ENCODE measurements at places on chromosomes 12 and 14.

GRCh38 chr12:121770388-121770787, 23.1 kb downstream of the RHOF start:
- no peak for DNase-seq

GRCh38 chr12:59834659-59835474, 239.0 kb downstream of the SLC16A7 start:
- DNase-seq = no peak

DNA sequence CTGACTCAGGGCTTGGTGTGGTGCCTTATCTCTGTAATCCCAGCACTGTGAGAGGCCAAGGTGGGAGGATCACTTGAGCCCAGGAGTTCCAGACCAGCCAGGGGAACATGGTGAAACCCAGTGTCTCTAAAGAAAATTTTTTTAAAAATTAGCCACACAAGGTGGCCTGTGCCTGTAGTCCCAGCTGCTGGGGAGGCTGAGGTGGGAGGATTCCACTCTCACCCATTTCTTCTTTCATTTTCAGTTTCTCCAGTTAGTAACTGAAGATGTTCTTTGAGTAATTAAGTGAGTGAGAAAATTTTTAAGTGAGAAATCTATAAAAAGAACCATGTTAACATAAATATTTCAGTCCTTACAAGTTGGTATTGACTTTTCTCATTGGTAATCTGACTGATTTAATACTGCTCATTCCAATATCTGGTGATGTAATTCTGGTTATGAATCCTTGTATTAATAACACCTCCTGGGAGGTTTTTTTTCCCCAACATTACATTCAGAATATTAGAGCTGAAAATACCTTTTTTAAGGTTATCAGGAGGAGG, 6.1 kb downstream of the METTL3 start:
- DNase-seq = no peak

DNA sequence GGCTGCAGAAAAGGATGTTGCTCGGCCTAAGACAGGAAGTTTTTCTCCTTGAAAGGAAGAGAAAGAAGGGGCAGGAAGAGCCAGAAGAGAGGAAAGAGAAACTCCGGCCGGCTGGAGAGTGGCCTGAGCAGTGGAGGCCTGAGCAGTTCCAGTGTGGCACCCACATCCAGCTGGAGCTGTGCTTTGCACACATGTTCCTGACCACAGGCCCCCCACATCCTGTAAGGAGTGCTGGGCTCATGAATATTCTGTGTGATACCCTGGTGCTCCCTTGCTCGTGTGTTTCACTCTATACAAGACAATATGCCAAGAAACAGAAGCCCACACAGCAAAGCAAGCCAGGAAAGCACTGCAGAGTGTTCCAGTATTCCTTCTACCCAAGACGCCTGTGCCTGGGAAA, 27.1 kb downstream of the POLE start:
- no peak for DNase-seq

DNA sequence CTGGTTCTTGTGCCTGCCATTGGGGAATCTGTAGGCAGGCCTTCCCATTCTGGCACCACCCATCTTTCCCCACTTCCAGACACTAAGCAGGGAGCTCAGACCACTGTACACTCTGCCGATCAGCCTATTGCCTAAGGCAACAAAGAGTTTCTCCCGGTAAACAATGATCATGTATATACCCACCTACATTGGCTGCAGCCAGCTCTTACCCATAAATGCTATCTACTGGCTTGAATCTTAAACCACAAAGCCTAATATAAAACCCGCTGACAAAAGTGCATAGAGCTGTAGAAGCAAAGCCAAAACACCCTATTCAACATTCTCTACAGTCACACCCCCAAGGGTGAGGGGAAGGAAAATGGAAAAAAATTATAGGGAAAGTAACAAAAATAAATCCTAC, 20.8 kb upstream of the GLIPR1 start:
- DNase-seq = no peak

DNA sequence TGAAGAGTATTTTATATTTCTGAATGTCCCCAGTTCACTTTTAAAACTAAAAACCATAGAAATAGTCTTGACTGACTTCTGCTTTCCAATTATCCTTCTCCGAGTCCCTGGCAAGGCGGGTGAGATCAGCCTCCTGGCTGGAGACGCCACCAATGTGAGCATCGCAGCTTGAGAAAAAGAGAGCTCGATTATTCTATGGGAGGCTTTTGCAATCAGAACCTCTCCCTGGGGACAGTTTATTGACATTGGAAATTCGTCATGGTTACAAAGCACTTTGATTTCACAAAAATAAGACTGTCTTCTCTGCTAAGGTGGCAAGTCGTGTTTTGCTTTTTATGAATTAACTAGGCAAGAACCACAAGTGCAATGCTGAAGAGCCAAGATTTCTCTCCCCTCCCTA, 23.6 kb upstream of the GPHB5 start:
- DNase-seq = no peak

DNA sequence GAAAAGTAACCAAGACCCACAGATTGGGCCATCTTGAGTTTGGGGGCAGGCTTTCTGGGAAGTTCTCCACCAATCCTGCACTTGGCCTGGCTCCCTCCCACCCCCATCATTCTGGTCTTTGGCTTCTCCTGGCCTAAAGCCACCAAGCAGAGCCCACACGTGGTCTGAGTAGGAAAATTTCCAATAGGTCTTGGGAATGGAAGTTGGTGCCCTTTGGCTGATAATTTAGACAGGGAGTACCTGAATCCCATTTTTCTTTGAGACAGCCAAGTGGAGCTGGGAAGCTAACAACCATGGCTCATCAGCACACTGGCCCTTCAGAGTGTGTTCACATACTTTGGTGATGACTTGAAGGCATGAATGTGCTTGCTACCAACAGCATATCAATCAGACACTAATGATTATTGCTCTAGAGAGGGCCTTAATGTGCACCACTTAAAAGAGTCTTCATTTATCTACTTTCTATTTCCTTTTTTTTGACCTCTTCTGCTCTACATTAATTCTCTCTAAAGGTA, 156.0 kb downstream of the EGLN3 start:
- DNase-seq = no peak

DNA sequence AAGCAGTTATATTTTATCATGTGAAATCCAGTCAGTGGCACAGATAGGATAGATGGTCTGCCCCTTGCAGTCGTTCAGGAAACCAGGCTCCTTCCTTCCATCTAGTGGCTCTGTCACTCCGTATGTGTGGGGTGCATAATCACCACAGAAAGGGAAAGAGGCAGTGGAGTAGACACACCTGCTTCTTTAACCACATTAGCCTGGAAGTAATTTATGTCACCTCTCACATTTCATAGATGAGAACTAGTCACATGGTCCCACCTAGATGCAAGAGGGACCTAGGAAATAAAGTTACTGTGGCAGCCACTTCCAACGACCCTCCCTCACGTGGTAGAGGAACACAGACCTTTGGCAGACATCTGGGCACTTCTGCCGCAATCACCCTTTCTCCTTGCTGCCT, 14.2 kb upstream of the RNU6-8 start:
- DNase-seq = peak; percentile 20

- peak; percentile 6 for DNase-seq
Measured at GRCh38 chr12:124868252-124869058, 4.8 kb upstream of the SCARB1 start.

- no peak for DNase-seq
Measured at GRCh38 chr12:22796941-22797630, 172.1 kb downstream of the ETNK1 start.

DNA sequence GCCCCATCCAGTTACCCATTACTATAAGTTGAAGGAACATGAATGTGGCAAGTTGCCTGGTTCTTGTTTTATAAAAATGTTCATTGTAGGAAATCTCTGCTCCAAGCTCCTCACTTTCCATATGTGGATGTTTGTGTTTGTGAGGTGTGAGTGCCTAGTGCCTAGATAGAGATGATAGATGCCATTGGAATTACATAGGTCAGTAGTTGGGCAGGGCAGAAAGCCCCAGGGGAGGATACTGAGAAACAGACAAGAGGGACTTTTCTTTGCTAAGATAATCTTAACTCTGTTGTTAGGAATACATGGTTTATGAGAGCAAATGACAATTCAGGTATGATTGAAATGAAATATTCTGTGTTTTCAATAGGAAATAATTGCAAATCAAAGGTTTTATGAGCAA, 226.3 kb upstream of the GRIP1 start:
- DNase-seq = no peak

DNA sequence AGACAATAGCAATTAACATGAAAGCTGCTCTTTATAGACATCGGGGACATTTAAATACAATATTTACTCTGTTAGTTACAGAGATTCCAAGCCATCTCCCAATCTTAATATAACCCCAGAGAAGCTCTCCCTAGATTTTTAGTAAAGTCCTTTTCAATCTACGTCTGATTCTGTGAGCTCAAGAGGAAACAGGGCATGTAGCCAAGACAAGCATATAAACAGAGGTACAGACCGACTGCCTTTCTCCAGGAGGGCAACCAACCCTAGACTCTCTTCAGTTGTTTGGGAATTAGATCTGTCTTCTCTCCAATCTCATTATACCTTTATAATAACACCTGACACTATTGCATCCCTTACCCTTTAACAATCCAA, 57.4 kb downstream of the TMTC1 start:
- no peak for DNase-seq

DNA sequence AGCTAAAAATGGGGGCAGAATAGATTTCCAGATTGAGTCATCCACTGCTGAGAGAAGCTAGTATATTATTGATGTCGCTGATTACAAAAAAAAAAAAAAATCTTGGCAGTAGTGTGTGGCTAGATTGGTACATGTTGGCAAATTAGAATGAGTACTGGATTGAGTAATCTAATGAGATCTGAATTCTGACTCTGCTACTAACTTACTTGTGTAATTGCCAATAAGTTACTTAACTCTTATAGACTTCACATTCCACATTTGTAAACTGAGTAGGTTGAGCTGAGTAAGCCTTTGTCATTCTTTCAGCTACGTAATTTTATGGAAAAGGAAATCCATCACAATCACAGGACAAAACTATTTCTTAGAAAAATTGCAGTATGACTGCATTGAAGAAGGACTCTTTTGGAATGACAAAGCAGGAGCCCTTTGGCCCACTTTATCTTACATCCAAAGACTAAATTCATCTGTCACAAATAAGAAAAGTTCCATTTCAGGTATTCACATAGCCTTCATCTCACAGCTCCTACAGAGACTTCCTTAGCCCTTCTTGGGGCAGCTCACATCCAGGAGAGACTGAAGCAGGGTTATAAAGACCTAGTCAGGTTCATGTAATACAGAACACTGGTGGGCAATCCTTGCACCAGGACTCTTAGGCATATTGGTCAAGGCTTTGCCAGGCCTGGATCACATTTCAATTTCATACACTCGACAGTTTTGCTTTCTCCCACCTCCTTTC, 197.3 kb upstream of the CPNE8 start:
- DNase-seq = no peak

- DNase-seq = no peak
Measured at GRCh38 chr14:105328678-105329390, 14.3 kb downstream of the PACS2 start.

DNA sequence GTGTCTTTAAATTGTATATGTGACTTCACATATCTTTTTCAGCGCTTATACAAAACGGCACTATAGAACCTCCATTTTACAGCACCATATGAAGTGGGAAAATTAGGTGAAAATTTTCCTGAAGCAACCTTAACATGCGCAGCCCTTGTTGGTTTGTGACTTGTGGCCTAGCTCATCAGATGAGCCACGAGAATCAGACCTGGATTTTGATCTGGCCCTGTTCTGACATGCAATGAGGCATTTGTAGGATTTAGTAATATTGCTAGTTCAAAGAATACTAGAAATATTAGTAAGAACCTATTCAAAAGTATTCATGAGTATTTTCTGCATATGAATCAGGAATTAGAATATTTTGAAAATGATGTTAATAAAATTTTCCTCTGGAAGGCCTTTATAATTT, 2.9 kb downstream of the CDKN1B start:
- DNase-seq = no peak

GRCh38 chr14:103318750-103319419, 15.2 kb upstream of the EIF5 start:
- DNase-seq = no peak

GRCh38 chr12:30806989-30807694, 52.4 kb upstream of the CAPRIN2 start:
- no peak for DNase-seq

- DNase-seq = no peak
Measured at GRCh38 chr12:24049101-24049500, 99.6 kb upstream of the SOX5 start.

- DNase-seq = no peak
Measured at GRCh38 chr14:77158882-77159255, 17.3 kb upstream of the ZDHHC22 start.

GRCh38 chr12:126874427-126875026, 1392.4 kb upstream of the TMEM132C start:
- peak; percentile 14 for DNase-seq

GRCh38 chr12:76623931-76624330, 64.4 kb upstream of the OSBPL8 start:
- DNase-seq = no peak

GRCh38 chr14:101075801-101076413, 172.4 kb upstream of the RTL1 start:
- no peak for DNase-seq

DNA sequence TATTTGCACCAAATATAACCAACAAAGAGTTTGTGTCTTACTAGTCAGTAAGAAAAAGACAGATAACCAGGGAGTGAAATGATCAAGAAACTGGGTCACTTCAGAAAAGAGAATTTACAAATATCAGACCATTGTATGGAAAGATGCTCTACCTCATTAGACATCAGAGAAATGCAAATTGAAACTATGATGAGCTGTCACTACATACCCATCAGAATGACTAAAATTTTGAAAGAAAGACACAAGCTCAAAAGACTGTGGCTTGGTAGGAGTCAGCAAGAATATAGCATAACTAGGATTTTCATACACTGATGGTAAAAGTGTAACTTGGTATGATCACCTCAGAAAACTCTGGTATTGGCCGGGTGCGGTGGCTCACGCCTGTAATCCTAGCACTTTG, 247.2 kb downstream of the BMP4 start:
- no peak for DNase-seq

DNA sequence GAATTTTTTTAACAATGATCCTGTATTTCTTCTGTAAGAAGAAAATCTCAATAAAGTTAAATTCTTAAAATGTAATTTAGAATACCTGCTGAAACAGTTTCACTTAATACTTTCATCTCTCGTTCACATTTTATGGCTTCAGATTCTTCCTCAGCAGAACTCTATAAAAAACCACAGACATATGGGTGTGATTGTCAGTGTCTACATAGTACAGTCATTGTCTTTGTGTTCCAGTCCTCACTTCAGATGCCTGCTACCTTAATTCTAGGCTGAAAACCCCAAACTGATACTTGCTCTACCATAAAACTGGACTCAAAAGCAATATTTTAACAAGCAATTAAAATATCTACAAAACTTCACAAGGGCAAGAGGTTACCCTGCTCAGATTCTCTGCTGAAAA, 71.8 kb downstream of the DNAI7 start:
- no peak for DNase-seq

GRCh38 chr14:99684410-99684934, 374 bp downstream of the CYP46A1 start:
- no peak for DNase-seq

- DNase-seq = peak; percentile 55
Measured at GRCh38 chr12:120583478-120584030, 2.4 kb upstream of the POP5 start.
